ENCODE measurements at places on chromosomes 5 and 9.

- no peak for DNase-seq
Measured at GRCh38 chr5:168813184-168813968, 234.2 kb upstream of the PANK3 start.

DNA sequence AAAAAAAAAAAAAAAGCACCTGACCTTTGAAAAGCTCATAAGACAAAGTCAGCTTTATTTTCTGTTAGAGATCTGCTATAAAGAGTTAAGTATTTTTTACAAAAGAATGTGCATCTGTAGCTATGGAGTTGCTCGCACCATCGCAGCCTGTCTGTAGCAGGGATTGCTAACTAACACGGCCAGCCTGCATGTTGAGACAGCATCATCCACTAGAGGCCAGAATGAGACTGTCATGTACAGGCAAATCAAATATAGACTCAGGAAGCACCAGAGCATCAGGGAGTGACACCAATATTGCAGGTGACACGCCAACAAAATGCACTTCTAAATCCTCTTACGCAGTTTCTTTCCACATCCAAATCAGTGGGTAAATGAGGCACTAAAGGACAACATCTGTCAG lies 136.3 kb upstream of the RASEF start:
- peak; percentile 50 for DNase-seq

DNA sequence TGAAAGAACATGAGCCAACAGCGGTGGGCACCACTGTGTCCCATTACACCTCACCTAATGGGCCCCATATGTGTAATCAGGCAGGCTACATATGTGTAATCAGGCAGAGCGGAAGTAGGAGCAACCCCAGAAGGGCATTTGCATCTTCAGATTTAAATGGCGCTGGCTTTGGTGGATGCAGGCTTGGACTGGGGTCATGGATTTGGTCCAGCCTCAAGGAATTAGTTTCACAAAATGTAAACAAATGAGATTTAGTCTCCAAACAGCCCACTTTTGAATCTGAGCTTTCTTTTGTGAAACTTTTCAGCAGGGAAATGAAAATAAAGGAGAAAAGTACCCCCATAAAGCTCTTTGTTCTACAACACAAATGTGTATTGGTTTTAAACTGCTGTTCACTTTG lies 161.3 kb downstream of the LPAR1 start:
- DNase-seq = peak; percentile 43

DNA sequence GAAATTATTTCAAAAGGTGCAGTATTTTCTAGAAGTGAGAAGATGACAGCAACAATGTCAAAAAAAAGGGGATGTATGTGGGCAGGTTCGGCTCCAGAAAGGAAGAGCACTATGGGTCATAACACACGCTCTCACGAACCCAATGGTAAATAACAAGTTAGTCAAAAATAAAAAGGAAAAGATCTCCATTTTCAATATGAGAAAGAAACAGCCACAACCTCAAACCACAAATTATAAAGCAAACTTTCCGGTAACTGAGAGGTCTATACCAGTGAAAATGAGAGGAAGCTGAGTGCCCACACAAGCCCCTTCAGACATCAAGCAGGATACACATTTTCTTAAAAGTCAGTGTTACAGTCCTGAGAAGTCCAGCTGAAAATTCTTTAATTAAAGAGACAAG lies 398.5 kb upstream of the RPS23 start:
- no peak for DNase-seq

DNA sequence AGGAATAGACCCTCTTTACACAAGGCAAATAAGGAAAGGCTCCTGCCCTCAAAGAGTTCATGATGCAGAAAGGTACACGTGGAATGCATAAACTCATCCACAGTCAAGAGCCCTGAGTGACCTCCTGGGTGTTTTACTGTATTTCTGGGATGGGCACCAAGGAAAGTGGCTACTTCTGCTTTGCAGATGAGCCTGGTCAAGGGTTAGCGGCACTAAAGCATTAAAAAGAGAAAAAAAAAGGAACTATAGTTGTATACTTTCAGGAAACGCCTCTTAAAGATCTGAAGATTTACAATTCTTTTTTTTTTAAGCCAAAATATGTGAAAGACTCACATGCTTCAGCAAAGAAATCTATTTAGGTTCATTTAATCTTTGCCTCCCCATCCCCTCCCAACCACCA lies 366.2 kb upstream of the PDE4D start:
- DNase-seq = no peak

DNA sequence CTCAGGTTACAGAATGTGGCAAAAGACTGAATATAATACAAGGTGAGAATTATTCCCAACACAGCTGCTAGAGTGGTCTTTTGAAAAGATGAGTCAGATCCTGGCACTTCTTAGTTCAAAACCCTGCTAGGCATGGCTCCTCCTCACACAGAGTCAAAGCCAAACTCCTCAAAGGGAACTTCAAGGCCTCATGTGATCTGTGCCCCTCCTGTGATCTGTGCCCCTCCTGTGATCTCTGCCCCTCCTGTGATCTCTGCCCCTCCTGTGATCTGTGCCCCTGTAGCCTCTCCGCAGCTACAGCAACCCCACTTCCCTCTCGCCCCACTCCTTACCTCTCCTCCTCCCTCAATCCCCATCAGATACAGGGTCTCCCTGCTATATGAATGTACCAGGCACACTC lies 525.5 kb upstream of the CCNG1 start:
- no peak for DNase-seq

GRCh38 chr5:16552666-16553343 lies 64.0 kb downstream of the RETREG1 start:
- DNase-seq = peak; percentile 57

All from fibroblast of lung (primary cell).